Right kidney (tissue), 9 donors: ENCODE measurements at places on chromosomes 7 and 10.

DNA sequence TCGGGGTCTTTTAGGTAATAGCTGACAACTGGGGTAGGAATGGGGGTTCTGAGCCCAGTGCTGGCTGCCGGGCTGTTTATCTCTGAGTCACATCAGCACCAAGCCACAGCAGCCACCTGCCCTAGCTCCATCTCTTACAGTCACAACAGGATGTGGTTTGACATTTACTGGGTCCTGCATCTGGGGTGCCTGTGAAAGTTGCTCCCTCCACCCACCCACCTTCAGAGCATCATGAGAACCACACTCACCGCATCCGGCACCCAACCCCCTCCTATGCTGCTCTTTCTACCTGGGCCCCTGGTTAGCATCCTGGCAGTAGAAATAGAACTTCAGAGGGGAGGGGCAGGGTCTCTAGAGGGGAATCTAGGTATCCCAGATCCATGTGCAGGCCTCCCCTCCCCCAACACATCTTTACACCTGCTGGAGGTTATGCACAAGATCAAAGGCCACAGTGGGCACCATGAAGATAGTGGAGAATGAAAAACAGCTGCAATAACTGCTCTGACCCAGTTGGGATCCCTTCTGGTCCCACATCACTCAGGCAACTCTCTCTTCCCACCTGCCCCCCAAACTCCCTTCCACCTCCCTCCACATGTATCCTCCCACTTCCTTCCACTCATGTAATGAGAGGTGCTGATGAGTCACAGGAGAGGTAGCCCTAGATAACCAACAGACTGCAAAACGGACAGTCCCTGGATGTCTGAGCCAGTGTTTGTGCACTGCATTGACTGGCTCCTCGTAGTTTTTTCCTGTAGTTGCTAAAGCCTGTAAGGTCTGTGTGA lies 38.2 kb downstream of the PRSS2 start:
- DNase-seq, result no peak

- no peak for DNase-seq
These were observed 144.2 kb downstream of the CTTNBP2 start for GRCh38 chr7:117728890-117729624.

DNA sequence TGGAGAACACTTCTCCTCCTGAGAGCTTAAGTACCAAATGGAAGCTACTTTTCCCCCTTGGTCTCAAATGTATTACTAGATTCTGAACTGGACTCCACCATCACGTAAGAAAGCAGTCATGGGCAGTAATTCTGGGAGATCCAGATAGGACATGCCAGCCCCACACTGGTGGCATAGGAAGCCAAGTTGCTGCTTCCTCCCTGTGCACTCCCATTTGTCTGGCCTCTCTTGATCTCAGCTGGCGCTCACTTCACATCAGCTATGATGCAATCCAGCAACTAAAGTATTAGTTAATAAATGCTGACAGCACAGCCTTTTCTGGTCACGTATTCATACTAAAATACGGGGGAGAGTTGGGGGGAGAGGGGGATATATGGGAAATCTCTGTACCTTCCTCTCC lies 3.4 kb upstream of the IL6 start:
- DNase-seq, result no peak

- DNase-seq, result no peak
These were observed 33.7 kb downstream of the CTTNBP2 start for GRCh38 chr7:117839507-117839906.

- no peak for DNase-seq
These were observed 52.6 kb downstream of the MCU start for GRCh38 chr10:72744566-72744965.
